ENCODE measurements at places on chromosomes 6 and 20.

- no peak for DNase-seq
Measured at GRCh38 chr6:14408446-14408845, 290.9 kb downstream of the CD83 start.

DNA sequence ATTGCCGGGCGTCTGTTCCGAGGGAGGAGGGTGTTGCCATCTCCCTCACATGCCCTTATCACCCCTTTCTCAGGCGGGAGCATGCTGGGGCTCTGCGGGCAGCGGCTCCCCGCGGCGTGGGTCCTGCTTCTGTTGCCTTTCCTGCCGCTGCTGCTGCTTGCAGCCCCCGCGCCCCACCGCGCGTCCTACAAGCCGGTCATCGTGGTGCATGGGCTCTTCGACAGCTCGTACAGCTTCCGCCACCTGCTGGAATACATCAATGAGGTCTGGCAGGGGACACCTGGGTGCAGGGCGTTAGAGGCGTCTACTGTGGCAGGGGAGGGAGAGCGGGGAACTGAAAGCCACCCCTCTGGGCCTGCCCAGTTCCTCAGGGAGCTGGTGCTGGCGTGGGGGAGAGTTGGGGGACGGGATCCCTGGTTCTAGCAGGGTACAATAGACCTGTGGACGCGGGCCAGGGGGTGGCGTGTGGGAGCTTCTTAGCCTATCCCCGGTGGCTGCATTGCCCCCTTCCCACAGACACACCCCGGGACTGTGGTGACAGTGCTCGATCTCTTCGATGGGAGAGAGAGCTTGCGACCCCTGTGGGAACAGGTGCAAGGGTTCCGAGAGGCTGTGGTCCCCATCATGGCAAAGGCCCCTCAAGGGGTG lies 697 bp downstream of the PPT2 start:
- peak; percentile 60 for DNase-seq

- DNase-seq = peak; percentile 52
Measured at GRCh38 chr20:11170565-11170964, 496.8 kb upstream of the JAG1 start.

DNA sequence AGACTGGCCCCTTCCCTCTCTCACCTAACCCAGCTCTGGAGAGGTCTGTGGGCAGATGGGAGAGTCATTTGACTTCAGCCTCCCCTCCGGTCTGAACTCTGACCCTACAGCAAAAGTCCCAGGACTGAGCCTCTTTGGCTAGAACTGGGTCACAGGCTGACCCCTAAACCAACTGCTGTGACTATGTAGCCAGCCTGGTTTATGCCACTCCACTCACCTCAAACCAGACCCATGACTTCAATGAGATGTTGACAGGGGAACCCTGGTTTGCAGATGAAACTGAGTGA lies 864 bp upstream of the OSBPL2 start:
- no peak for DNase-seq

DNA sequence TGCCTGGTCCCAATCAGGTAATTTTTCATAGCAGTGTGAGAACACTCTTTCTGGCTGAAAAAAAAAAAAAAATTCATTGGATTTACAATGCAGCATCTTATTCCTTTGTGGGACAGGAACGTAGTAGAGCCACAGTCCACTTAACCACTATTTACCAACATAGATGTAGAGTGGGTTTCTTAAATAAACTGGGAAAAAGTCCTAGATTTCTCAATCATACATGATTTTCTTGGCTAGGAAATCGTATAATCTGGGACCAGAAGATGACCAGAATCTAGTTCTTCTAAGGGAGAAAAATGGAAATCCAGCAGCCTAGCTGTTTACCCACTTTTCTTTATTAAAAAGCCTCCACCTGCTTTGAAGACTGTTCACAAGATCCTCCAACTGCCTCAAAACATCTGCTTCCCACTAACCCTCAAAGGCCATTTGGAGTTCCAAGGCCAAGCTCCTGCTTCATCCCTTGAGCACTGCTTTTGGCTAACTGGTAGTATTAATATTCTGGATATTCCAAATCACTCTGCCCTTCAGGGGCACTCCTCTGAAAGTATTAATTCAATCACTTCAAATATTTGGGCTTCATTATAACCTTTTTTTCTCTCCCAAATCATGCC lies 70.4 kb downstream of the FYN start:
- DNase-seq = no peak

DNA sequence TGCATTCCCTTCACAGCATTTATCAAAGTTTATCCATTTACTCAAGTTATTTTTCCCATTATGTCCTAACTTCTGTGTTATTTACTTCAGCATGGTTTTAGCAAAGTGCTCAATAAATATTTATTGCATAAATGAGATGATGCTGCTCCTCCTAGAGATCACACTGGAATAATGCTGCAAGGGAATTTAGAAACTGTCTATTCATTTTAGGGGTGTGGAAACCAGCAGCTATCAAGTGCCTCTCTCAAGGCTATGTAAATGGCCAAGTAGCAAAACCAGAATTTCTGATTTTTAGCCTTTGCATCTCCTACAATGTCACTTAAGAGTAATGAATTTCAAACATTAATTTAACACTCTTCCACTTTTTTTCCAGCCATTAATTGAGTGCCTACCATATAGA lies 316.2 kb downstream of the COL12A1 start:
- no peak for DNase-seq

DNA sequence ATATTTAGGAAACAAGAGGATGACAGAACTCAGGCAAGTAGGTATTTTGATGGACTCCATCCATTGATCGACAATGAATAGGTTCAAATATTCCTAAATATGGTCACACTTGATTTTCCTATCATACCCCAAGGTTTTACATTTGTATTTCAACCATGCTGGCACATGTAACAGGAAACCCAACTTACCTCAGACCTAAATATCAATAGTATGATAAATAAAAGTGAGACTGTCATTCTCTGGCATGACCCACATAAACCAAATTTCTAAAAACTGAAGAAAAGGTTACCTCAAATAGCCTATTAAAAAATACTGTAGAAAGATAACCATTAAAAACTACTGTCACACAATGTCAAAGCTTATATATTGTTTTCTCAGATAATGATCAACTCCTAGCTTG lies 97.3 kb downstream of the PRDM1 start:
- DNase-seq = no peak

- DNase-seq = no peak
Measured at GRCh38 chr20:62792182-62792939, 3.9 kb upstream of the MRGBP start.

- peak; percentile 46 for DNase-seq
Measured at GRCh38 chr6:107075951-107076381, 39.3 kb downstream of the BEND3 start.

DNA sequence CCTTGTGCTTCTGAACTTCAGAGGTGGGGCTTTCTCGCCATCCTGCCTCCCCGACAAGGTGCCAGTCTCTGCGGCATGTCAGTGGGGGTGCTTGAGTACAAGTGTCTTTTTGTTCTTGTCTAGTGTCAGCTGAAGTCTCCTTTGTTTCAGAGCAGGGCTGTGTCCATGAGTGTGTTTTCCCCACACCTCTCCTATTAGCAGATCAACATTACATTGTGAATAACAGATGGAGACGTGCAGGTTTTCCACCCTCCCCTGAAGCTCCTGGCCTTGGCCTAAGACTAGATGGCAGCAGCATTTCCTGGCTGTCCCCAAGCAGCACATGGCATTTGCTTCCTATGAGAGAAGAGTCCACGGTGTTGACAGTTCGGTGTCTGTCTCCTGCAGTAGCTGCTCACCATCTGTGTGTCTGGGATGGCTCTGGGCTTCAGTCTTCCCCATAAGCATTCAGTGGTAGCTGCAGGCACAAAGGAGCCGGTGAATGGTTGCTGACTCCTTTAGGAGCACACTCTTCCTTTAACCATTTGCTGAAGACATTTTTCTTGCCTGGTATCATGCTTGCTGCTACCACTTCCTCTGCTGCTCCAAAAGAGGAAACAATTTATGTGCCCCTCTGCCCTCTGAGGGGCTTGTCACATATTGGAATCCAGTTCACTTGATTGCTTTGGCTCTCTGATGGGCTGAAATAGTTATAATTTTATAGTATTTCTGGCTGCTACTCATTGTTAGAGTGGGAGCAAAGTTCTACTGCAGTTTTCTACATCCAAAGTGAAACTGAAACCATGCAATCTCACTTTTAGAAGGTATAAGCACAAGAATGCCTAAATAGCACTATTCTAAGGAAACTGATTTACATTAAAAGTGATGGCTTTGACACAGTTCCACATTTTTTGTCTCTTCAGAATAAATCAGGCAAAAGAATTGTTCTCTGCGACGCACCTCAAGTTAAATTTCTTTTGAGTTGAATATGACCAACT lies 913.0 kb downstream of the C6orf118 start:
- peak; percentile 28 for DNase-seq

GRCh38 chr20:47440857-47441773 lies 60.6 kb upstream of the NCOA3 start:
- no peak for DNase-seq

- DNase-seq = no peak
Measured at GRCh38 chr20:56605261-56605996, 23.7 kb upstream of the TFAP2C start.

- DNase-seq = no peak
Measured at GRCh38 chr6:157382821-157383220, 1.8 kb downstream of the ZDHHC14 start.

GRCh38 chr20:46647469-46647868 lies 3.8 kb downstream of the SLC13A3 start:
- no peak for DNase-seq
